ENCODE measurements at places on chromosomes 2 and 18. TPM values are rescaled to one million over a fixed set of nuclear protein-coding genes. Genes with fewer than 3 reads are reported as not detected.

DNA sequence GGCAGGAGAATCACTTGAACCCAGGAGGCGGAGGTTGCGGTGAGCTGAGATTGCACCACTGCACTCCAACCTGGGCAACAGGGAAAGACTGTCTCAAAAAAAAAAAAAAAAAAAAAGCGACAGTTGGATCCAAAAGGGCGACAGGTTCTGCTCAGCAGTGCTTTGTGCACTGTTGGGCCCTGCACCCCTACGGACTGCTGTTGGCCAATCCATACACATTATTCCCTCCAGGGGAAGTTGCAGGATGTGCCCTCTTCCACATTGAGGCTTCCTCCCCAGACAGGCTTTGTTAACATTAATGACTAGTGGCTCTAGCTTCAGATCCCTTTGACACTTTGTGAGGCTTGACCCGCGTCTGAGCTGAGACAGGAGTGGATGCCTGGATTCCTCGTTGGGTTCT lies 9.4 kb downstream of the NT5DC4 start:
- no peak for DNase-seq
- no peak overlapping the region for H3K27ac ChIP-seq
- no peaks in the 10 kb centered on the region for H3K27me3 ChIP-seq
- peaks cover 2% of the 10 kb centered on the region for H3K4me1 ChIP-seq
- H3K4me3 ChIP-seq = no peak overlapping the region
- H3K36me3 ChIP-seq = no peaks in the 10 kb centered on the region

GRCh38 chr18:80104364-80104779 lies 4.7 kb upstream of the ADNP2 start:
- no peak for DNase-seq
- H3K27me3 ChIP-seq = no peaks in the 10 kb centered on the region
- no peak overlapping the region for H3K27ac ChIP-seq

- H3K4me1 ChIP-seq = peaks cover 16% of the 10 kb centered on the region
- no peaks in the 10 kb centered on the region for H3K36me3 ChIP-seq
- H3K27me3 ChIP-seq = no peaks in the 10 kb centered on the region
- DNase-seq = no peak
These were observed 26.3 kb downstream of the ATP8B1 start for GRCh38 chr18:57776767-57777166.

DNA sequence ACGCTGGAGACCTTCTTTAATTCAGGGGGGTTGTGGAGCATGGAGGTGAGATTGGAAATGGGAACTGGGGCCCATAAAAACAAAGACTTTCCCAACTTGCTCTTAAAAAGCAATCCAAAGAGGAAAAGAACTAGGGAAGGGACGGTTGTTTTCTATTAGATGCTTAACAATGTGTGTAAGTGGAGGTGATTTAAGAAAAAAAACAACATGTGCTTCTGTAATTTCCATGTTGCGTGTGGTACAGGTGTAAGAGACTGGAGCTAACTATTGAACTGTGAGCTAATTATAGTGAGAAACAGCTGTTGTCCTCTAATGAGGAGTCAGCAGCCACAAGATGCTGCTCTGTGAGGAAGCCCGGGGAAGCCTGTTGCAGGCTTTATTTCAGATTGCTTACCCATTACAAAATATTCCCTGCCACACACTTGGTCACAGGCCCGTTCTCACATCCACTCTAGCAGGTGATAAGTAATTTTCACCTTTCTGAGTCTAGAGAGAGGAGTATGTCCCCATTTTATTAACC lies 280.6 kb upstream of the PARD3B start:
- no peak for DNase-seq
- no peak overlapping the region for H3K4me3 ChIP-seq
- no peaks in the 10 kb centered on the region for H3K36me3 ChIP-seq
- no peak overlapping the region for H3K27ac ChIP-seq

DNA sequence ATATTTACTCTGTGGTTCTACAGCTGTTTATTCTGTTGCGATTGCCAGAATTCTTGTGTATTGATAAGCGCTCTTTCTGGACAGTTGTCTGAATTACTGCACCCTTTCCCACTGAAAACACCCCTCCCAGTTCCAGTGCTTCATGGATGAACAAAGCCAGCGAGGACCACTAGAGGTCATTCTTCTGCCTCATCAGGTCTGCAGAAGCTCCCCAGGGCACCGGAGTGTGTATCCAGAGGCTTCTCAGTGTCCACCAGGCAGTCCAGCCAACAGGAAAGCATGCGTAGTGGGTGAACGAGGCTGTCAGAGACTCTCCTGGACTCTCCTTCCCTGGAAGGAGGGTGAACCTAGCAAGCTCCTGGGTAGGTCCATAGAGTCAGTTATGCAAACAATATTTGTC lies 40.6 kb upstream of the INHBB start:
- H3K4me3 ChIP-seq = no peak overlapping the region
- no peak for DNase-seq
- H3K27me3 ChIP-seq = no peaks in the 10 kb centered on the region
- no peaks in the 10 kb centered on the region for H3K4me1 ChIP-seq

DNA sequence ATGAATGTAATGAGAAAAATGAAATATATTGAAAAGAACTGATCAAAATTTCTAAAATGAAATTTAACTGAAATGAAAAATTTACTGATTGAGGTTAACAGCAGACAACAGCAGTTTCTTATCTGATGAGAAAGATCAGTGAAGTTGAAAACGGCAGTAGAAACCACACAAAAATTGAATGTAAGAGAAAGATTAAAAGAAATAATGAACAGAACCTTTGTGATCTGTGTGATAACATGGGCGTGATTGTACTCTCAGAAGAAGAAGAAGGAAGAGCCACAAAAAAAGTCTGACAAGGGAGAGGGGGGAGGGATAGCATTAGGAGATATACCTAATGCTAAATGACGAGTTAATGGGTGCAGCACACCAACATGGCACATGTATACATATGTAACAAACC lies 45.2 kb downstream of the FAM117B start:
- H3K27ac ChIP-seq = no peak overlapping the region
- H3K27me3 ChIP-seq = no peaks in the 10 kb centered on the region
- H3K4me3 ChIP-seq = no peak overlapping the region
- DNase-seq = no peak

DNA sequence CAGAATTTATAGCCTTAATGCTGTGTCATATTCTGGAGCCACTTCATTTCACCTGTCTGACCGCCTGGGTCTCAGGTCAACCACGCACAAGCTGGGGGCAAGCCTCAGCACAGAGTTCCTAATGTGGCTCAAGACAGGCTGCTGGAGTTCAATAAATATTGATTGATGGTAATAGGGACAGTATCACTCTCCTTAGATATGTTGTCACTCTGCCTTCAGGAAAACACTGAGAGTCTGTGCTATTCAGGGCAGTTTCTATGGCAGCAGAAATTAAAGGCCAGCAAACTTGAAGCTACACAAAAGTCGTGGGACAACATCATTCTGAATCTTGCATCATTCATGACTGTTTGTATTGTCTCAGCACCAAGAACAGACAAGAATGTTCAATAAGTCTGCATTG lies 696.1 kb downstream of the METTL4 start:
- no peaks in the 10 kb centered on the region for H3K27me3 ChIP-seq
- no peaks in the 10 kb centered on the region for H3K36me3 ChIP-seq
- H3K4me3 ChIP-seq = no peak overlapping the region
- DNase-seq = no peak

DNA sequence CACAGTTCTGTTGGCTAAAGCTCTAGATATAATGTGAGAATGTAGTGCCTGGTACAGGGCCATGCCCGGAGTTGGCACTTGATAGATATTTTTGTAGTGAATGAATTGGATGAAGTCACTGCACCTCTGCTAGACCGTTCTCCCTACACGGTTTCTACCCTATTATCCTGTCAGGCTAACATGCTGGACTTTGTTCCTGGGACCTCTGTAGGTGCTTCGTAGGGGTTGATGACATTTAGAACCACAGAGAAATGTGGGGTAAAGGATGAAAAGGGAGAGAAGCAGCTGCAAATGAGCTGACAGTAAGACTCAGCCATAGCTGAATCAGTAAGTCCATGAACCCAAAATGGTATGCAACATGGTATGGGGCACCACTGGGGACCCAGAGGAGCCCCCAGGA lies 4.1 kb upstream of the FBLN7 start:
- H3K27me3 ChIP-seq = peaks cover 14% of the 10 kb centered on the region
- H3K4me3 ChIP-seq = no peak overlapping the region
- no peaks in the 10 kb centered on the region for H3K4me1 ChIP-seq
- H3K27ac ChIP-seq = no peak overlapping the region

DNA sequence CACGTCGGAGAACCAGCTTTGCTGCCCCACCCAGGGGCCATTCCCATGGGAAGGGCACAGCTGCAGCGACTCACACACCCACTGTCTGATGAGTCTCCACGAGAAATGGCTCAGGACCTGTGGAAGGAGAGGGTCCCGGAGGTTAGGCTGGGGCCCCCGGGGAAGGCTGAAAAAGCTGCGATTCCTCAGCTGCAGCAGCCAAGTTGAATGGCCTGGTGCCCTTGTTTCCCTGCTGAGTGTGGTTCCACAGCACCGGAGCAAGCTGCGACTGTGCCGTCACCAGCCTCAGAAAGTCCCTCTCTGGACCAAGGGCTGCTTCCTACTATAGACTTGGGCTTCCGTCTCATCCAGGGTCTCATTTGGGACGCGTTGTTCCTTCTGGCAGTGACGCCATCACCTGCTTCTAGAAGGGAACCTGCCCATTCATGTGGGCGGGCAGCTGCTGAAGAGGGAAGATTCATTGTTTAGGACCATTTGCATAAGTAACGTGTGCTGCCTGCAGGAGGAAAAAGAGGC lies 180.2 kb downstream of the INHBB start:
- no peak overlapping the region for H3K27ac ChIP-seq
- H3K36me3 ChIP-seq = no peaks in the 10 kb centered on the region
- no peaks in the 10 kb centered on the region for H3K4me1 ChIP-seq

DNA sequence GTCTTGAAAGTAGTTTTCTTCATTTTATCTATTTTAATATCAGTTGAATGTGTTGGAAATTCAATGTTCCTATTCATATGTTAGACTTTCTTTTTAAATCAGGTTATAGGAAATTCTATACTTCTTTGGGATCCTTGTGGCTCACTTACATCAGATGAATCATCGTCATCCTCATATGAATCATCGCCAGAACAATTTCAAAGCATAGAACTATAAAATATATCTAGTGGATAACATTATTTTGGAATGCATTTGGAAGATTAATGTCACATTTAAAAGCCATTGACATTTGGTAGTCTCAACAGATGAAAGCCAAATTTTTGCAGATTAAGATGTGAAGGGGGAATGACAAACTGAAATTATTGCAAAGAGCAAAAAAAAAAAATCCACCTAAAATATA lies 94.1 kb downstream of the FAM161A start:
- no peak overlapping the region for H3K4me3 ChIP-seq
- H3K27me3 ChIP-seq = no peaks in the 10 kb centered on the region
- DNase-seq = no peak
- peaks cover 12% of the 10 kb centered on the region for H3K4me1 ChIP-seq
- no peaks in the 10 kb centered on the region for H3K36me3 ChIP-seq

DNA sequence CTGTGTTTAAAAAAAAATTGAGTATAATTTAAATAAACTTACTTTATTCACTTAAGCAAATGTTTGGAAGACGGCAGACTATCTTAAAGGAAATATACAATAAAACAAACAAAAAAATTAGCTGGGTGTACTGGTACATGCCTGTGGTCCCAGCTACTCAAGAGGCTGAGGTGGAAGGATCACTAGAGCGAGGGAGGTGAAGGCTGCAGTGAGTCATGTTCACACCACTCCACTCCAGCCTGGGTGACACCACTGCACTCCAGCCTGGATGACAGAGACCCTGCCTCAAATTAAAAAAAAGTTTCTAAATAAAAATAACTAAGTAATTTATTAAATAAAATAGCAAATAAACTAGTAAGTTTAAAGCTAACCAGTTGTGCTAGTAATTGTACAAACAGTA lies 7.5 kb downstream of the PUM2 start:
- H3K27me3 ChIP-seq = no peaks in the 10 kb centered on the region
- DNase-seq = no peak
- H3K4me3 ChIP-seq = no peak overlapping the region
- H3K27ac ChIP-seq = no peak overlapping the region
- no peaks in the 10 kb centered on the region for H3K36me3 ChIP-seq

DNA sequence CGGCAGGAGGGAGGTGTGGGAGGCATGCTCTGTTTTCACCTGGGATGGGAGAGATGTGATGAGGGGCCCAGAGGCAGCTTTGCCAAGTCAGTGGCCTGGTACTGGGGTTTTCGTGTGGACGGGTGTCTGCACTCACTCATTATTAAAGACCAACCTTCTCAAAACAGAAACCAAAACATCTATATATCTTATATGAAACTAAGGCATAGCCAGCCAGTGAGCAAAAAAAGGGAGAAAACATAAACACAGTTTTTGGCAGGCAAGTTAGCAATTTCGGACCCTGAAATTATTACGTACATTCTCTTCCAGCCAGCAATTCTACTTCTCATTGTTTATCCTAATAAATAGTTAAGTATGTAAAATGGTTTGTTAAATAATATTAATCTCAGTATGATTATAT lies 181.1 kb upstream of the SMAD2 start:
- H3K27me3 ChIP-seq = no peaks in the 10 kb centered on the region
- no peak overlapping the region for H3K27ac ChIP-seq
- H3K4me1 ChIP-seq = no peaks in the 10 kb centered on the region
- no peak overlapping the region for H3K4me3 ChIP-seq
- H3K36me3 ChIP-seq = no peaks in the 10 kb centered on the region

DNA sequence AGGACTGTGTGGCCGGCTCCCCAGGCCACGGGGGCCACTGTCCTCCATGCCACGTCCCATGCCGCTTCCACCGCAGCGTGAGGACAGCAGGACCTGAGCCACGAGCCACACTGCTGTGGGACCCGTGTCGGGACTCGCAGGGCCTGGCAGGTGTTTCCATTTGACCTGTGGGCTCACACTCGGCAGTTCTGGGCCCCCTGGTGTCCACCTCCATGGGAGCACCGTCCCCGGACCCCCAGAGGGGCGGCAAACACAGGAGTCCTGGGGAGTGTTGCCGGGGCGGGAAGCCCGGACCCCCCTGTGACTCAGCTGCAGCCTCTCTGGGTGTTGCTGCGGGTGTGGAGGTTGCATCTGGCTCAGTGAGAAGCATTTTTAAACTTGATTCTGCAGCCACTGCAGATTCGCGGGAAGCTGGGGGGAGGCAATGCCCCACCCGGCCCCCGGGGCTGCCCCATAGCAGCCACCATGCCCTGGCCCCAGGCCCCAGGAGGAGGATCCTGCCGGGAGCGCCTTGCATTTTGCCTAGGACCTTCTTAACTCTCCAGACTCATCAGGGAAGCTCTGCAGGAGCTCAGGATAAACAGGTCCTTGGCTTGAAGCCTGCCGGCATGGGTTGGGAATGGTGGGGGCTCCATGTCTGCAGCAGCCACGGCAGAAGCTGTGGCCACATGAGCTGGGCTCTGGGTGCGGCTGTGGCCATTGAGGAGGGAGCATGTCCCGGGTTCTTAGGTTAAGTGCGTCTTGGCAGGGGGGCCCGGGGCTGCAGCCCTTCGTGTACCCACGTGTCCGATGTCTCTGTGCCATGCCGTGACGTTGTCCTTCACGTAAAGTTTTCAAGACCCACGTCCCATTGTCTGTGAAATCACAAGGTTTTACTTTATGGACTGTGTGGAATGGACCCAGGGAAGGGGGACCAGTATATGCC lies 30.9 kb downstream of the NFATC1 start:
- no peak for DNase-seq
- H3K4me1 ChIP-seq = no peaks in the 10 kb centered on the region
- H3K4me3 ChIP-seq = no peak overlapping the region

The NAT8 gene
- total RNA-seq = 1.2 TPM

The CDH19 gene
- total RNA-seq = 57.1 TPM
